ENCODE measurements at places on chromosomes 7 and 10.

- DNase-seq = no peak
Measured at GRCh38 chr10:24208661-24209431, at the start of gene KIAA1217. Gene KIAA1217, plus strand, starts transcription at chr10:24209138. Its CDS starts 56 bp downstream, at chr10:24209194.

DNA sequence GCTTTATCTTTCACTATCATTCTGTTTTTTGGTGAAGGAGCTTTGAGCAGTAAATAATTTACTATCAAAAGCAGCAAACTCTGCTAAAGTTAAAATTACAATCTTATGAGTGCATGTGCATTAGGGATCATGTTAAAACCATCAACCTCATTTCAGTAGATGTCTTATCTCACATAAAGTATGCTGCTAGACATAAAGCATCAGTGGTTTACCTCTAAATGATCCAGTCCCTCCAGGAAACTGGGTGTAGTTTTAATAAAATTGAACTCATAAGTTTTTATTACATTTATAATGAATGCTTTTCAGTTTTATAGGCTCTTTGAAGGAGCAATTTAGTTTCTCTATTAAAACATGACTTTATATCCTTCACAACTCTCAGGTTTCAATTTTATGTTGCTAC is 108.7 kb downstream of the LRRN3 start:
- DNase-seq = no peak

DNA sequence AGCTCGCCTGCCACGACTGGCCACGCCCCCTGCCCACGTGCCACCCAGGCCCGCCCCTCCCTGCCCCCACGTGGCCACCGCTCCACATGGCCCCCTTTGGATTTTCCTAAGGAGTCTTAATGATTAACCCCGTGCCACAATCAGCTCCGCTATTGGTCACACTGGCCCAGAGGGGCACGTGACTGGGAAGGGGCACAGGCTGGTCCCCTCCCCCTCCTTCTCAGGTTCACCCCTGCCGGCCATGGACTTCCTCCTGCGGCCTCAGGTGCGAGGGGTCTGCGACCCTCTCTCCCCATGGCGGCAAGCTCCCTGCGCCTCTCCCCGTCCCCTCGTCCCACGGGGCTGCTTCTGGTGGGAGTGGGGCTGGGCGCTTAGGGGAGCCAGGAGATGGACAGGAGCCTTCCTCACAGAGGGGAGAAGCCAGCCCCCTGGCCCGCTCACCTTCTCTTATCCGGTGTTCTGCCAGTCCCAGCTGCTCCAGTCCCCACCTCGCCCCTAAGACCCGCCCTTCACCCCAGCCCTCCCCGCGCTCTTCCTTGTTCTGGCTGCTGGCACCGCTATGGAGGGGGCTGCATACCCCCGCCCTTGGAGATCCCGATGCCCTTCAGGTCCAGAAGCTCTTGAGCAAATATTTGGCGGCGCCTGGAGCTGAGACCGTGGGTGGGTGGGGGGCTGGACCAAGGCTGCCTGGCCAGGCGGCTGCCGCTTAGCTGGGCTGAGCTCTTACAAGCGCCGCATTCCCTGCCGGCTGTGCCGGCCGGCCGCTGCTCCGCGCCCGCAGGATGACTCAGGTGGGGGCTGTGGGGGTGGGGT is 3.2 kb downstream of the SLC4A2 start:
- no peak for DNase-seq

- no peak for DNase-seq
Measured at GRCh38 chr10:78199005-78199725, 165.5 kb downstream of the RPS24 start.

GRCh38 chr10:74932648-74933047 is 106.2 kb downstream of the KAT6B start:
- DNase-seq = no peak

GRCh38 chr10:84605802-84606201 is 277.4 kb downstream of the CCSER2 start:
- DNase-seq = no peak

DNA sequence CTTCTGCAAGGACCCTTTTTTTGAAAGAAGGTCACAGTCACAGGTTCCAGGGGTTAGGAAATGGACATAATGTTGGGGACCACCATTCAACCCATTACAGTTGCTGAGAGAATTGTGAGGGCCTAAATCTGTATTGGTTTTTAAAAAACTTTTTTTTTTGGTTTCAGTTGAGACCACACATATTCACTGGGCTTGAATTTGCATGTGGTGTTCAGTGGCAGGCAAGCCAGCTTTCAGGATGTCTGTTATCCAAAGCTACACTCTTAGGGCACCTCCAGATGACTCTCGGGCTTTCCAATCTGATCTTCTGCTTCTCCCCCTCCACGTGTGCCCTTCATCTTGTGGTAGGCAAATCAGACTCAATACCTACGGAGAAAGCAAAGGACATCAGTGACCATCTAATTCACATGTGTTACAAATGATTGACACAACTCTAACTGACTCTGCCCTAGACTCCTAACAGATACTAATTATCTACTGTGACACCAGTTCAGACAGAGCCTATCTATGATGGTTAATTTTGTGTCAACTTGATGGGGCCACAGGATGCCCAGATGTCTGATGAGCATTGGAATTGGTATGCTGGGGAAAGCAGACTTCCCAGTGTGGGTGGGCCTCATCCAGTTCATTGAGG is 93.3 kb upstream of the ELMO1 start:
- DNase-seq = no peak

DNA sequence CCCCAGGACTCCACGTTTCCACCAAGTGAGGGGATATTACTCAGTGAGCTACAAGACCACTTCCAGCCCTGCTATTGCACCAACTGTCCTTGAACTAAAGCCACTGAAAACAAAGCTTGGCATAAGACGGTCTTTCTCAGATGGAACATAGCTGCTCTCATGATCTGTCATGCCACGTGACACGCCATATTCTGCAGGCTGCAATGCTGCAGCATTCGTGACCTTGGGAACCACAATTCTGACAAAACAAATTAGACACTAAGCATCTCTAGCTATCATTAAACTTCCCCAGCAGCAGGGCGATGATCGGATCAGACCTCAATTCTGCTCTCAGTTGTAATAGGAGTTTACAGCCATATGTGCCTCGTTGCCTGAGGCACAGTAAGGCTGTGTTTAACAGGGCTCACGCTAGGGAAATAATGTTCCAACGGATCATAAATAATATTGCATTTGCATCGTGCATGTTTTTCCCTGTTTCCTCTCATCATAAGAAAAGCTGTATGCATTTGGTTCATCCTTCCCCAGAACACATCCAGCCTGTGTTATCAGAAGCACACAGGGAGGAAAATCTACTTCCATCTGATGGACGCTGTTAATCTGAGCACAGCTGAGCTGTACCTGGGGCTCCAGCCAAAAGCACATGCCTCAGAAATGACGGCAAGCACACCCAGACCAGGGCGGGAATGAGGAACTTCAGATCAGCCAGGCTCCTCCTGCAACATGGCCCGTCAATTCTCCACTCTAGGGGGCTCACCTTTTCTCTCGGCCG is 38.6 kb upstream of the CNPY1 start:
- DNase-seq = no peak

DNA sequence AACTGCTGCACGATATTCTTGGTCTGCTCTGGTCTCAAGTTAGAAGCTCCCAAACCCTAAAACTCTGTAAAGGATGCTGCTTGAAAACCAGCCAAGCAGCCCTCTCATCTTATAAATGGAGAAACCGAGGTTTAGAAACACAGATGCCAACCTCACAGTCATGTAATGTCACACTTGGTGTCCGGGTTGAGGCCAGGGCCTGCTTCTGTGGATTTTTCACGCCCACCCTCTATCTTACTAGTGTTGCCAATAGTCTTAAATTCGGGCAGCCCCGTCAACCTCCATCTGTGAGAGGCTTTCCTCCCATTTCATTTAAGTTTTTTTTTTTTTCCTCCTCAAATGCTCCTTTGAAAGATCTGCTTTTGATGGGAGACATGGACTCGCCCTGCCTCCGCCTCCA is 28.9 kb downstream of the PLPP4 start:
- no peak for DNase-seq

DNA sequence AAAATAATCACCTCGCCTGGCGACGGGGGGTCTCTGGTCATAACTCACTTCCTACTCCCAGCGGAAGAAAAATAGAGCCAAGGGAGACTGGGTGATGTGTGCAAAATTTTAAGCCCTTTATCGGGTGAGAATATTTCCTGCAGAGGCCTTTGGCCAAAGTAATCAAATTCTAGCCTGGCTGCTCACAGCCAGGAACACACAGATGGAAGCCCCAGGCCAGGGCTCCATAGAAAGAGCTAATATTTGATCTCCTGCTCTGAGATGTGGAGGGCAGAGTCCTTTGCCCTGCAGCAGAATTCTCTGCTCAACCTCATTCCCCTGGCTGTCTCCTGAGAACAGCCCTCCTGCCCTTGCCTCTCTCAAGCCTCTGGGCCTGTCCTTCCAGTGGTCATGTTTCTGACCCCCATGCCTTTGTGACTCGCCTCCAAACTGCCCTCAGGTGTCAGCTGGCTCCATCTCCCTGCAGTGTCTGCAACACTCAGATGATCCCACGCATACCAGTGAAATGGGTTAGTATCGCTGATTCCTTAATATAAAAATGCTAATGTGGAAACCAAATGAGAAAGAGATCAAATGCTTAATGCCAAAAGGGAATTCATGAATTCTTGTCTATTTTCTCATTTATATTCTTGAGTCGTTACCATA is 34.5 kb downstream of the FRMD4A start:
- no peak for DNase-seq

DNA sequence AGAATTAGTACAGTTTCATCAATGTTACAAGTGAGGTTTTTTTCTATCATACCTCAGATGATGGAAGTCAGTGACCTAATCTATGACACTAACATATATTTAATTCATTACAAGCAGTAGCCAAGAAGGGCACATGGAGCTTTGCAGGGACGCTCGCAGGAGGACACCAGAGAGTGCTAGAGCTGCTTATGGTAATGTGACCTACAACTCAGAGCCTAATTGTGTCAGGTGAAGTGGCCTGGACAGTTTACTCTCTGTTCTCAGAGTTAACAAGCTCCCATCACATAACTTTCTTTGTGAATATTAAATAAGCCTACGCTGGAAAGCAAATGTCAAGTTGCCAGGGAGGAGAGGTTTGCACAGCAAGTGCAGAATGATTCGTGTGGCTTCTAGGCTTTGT is 11.6 kb upstream of the CNNM2 start:
- no peak for DNase-seq

DNA sequence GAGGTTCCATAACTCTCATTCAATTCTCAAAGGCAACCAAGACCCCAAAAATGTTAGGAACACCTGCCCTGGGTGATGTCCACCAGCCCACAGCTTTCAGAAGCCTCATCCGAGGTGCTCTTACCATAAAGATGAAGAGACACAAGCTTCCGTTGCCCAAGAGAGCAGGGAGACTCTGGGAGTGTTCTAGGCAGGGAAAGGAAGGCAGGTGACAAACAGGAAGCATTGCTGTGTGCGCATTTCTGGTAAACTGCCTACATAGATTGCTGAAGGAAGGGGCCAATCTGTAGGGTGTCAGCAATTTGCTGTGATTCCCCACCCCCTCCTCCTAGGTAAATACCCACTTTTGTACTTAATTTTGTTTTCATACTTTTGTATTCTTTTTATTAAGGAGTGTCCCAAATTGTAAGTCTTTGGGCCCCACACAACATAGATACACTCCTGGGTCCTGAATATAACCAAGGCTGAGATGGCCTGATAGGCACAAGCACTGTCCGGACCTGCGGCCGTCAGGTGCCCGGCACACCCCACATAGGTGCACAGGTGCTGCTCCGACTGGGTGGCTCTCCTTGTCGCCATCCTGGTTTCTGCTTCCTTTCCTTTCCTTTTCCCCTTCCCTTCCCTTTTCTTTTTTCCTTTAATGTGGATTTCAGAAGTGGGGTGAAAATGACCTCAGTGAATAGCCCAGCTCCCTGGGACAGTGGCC is 51.4 kb upstream of the SMNDC1 start:
- DNase-seq = peak; percentile 67

GRCh38 chr7:50349399-50349798 is 44.9 kb downstream of the IKZF1 start:
- DNase-seq = no peak

DNA sequence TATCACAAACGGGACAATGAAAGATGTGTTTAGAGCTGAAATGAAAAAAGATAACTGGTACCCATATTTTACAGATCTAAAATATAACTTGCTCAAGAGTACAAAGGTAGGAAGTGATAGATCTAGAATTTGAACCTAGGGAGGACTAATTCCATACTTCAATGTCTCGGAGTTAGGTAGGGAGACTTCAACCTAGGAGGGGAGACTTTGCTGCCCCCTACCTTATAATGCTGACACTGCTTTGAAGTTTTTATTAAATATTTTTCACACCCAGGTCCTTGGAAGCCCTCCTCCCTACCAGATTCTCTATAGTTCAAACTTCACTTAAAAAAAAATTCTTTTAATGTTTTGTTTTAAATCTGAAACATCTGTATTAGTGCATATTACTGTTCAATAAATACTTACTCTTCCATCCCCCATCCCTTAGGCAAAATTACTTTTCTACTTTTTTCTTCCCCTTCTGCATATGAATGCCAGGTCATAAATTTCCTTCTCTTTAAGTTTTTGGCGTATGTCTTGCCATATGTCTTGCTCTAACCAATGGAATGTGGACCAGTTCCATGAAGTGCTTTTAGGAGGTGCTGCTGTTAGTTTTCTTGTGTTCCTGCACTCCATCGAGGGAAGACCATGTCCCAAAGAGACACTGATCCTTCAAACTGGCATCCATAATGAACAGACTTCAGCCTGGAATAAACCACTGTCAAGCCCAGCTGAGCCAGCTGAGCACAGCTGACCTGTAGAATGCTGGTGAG is 57.8 kb downstream of the MICU1 start:
- no peak for DNase-seq

GRCh38 chr7:111324228-111324627 is 233.3 kb downstream of the LRRN3 start:
- DNase-seq = no peak

GRCh38 chr10:124197371-124198124 is 104.2 kb upstream of the CHST15 start:
- no peak for DNase-seq

GRCh38 chr10:11088709-11089108 is 71.0 kb downstream of the CELF2 start:
- DNase-seq = no peak

DNA sequence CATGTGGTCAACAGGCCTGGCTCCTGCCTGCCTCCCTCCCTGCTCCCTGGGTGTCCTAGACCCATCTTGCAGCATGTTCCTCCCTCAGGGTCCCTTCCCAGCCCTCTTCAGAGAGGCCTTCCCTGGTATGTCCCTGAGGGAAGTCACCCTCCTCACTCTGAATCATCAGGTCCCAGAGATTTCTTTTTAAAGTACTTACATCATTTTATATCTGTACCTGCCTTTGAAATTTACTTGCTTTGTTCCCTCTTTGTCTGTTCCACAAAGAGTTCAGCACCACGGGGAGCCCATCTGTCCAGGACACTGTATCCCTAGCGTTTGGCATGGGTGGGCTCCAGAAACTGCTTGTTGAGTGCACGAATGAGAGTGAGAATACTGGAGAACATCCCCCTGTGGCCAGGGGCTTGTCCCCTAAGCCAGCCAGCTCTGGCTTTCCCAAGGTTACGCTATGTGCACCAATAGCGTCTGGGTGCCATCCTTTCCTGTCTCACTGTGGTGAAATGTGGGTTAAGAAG is 50.6 kb upstream of the IGFBP3 start:
- no peak for DNase-seq

GRCh38 chr7:140714331-140715040 is 18.0 kb downstream of the NDUFB2 start:
- no peak for DNase-seq

Measured in central memory CD4-positive, alpha-beta T cell (primary cell).